NCI-H1694 (cell line): ENCODE measurements at places on chromosomes 5 and 9.

- DNase-seq, result no peak
These were observed 72.1 kb upstream of the ARAP3 start for GRCh38 chr5:141753971-141754713.

DNA sequence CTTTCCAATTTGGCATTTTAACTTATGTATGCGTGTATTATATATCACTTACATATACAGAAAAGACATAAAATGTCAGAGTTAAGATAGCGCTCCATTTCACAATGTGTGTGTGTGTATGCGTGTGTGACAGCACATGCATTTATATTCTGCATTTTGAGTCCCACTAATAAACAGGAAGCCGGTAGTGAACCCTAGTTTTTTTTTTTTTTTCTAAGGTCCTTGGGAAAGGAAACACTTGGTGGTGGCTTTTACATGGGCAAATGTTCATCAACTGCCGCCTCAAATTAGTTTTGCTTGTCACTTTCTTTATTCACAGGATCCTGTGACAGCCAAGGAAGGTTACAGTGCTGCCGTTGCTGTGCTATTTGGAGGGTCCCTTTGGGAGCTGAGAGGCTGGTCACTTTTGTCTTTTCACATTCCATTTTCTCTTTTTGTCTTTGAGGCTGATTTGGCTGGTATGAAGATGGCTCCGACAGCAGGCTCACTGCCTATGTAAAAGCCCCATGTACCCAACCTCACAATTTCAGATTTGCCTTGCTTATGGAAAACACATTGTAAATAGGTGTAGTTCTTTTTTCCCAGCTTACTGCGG lies 298.9 kb downstream of the CSNK1G3 start:
- no peak for DNase-seq

DNA sequence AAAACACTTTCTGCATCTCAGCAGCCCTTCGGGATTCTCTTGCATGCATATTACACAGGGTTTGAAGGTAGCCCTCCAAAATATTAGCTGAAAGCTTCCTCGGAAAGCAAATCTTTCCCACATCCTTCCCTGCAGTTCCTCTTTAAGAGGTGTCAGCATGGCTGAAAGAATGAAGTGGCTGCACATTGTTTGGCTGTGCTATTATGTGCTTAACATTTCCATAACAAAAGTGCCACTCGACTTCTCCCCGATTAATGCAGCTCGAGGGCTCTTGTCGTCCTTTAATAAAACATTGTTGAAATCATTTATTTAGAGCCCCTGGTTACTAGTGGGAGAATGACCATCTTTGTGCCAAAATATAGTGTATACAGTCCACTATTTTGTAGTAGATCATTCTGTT lies 6.5 kb downstream of the GAS1 start:
- DNase-seq, result no peak

- no peak for DNase-seq
These were observed 51.2 kb downstream of the TARS1 start for GRCh38 chr5:33491941-33492340.

DNA sequence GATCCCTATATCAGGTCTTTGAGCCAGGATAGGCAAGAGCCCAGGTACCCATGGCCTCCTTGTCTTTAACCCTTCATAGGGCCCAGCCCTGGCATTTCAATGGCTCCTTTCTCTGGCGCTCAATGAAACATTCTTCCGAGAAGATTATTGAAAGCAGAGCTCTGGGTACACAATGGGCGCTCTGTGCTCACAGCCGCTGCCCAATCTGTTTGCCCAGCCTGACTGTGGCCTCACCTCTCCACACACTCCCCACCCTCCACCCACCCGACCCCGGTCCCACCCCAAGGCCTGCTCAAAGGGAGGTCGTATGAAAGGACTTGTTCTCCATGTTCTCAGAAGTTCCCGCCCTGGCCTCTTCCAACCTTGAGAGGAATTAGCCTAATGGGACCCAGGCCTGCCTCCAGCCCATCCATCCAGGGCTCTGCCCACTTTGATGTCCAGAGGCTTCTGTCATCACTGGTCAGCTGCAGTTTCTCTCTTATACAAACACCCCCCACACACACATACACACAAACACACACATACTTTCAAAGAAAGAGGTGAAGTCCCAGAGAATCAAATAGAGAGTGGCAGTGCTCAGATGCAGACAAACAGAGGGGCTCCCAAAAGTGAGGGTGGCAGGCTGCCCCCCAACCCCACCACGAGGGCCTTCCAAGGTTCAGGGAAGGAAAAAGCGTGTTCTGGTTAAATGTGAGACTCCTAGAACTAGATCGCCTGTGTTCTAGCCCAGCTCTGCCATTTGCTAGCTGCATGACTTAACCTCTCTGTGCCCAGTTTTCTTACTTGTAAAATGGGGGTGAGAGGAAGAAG lies 5.1 kb upstream of the ARSI start:
- no peak for DNase-seq

DNA sequence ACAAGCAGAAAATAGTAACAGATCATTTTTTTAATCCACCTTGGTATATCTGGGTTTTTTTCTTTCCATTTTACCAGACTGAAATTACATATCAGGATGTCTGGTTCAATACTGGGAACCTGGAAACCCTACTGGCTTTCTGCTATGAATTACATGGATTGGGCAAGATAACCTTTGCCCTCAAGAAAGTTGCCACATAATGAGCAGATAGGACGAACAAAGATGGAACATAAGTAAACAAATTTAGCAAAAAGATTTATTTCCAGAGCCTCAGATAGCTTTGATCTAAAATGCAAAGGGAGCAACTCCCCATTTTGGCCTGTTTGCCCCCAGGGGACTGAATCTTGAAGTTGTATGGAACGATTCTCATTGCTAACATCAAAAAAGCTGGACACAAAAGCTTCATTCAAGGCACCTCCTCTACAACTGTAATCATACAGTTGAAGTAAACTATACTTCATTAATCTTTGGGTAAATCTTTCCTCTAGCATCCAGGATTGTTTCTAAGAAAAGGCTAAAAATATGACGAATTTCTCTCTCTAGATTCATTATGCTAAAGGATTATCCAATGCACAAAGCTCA lies 131.6 kb upstream of the PTGER4 start:
- DNase-seq, result no peak

DNA sequence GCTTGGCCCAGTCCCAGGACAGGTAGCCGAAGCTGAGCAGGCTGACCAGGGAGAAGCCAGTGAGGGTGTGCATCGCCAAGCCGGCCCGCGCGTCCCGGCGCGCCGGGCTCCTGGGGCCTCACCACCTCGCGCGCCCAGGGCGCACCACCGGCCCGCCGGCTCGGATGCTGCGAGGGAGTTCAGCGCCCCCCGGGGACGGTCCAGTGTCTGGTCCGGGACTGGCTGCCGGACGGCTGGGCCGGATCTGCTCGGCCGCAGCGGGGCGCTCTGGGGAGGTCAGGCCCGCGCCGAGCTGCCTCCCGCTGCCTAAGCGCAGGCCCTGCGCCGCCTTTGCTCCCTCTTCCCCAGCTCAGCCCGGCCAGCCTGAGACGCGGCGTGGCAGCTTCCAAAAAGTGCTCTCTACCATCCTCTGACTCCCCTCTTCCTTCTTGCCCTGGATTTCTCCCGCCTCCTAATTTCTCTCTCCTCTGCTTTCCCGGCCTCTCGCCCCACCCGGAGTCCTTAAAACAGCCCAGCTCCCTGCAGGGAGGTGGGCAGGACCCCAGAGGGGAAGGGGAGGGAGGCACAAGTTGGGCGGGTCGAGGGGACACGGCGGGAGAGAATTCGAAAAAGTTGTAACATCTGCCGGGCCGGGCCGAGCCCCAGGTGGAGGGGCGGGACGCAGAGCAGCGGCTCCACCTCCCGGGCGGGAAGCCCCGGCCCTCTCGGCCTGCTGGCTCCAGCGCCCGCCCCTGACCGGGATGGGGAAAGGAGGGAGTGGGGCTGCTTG lies at the start of gene ARSI:
Gene ARSI (minus strand): TSS at position 605 of the 769 bp plus-strand sequence. CDS start 532 bp downstream, at position 73.
- DNase-seq, result no peak

DNA sequence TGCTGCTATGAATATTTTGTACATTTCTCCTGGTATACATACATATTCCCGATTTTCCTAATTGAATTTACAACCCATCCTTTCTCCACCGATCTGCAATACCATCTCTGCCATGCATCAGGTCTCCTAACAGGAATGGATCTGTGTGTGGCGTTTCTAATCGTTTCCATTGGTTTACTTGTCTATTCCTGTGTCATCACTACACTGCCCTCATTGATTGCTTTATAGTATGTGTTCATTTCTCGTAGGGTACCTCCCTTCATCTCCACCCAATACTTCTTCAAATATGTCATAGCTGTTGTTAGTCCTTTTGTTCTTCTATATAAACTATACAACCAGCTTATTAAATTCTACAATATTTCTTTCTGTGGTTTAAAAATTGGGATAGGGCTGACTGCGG lies 7.1 kb upstream of the OR2S2 start:
- no peak for DNase-seq

DNA sequence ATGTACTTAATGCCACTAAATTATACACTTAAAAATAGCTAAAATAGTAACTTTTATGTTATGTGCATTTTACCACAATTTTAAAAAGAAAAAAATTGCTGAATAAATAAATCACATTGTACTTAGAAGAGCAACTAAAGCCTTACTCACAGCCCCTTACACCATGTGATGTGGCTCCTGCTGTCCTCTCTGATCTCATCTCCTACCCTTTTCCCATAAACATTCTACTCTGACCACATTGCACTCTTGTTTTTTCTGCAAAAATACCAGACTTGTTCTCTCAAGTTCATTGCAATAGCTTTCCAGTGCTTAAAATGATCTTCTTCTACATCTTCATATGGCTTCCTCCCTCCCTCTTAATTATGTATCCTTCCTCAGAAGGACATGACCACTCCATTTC lies 268.4 kb downstream of the ELAVL2 start:
- no peak for DNase-seq

DNA sequence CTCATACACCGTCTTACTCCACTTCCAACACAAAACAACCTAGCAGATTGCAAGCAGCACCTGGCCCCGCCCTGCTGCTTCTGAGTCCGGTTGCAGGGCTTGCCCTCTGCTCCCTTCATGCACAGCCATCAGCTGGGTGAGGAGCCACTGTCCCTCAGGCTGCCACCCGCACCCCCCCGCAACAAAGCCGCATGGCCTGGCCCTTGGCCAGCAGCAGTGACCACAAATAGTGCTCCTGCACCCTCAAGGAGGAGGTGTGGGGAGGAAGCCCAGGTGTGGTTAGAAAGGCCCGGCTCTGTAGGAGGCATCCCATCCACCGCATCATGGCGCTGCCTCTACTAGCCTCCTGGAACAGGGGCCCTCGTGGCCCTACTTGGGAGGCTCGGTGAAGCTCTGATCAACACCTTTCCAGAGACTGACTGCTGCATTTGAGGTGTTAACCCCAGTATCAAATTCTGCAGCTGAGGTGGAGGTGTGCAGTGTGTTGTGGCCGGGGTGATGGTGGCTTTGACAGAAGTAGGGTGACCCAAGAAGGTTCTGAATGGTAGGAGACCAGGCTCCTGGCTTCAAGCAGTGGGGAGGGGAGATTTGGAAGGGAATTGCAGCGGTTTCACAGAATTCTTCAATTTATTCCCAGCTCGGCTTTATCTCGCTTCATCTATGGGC lies 52.7 kb downstream of the WNK2 start:
- DNase-seq, result no peak

GRCh38 chr9:8579661-8580060 lies 780.1 kb upstream of the DMAC1 start:
- DNase-seq, result no peak

- no peak for DNase-seq
These were observed 2.5 kb upstream of the CYSTM1 start for GRCh38 chr5:140172483-140172882.

DNA sequence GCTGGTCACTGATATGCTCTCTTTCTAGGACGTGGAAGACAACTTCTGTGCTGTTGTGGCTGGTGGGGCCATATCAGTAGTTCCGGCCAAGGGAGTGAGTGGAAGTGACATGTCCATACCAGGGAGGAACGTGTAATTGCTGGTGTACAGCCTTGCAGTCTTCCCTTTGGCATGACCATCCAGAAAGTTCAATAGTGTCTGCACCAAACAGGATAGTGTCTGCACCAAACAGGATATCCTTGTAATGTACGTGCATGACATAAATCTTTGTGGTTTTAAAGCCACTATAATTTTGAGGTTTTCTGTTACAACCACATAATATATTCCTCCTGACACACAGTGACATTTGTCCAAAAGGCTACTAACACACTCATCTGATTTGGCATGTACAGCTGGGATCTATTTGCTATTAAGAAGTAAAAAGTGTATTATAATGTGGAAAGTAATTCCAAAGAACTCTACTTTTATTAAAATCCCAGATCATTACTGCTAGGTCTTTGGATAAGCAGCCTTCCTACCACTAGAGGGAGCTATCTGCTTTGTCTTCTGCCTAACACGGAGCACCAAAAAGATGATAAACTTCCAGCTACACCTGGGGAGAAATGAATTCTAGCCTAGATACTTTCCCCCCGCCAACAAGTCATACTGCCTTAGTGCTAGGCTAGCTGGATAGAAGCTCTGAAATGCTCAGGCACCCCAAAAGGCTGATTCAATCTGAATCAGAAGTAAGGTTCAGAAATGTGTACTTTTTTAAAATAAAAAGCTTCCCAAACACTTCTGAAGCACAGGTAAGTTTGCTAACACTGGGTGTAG lies 52.7 kb downstream of the RNF145 start:
- DNase-seq, result peak; percentile 36

DNA sequence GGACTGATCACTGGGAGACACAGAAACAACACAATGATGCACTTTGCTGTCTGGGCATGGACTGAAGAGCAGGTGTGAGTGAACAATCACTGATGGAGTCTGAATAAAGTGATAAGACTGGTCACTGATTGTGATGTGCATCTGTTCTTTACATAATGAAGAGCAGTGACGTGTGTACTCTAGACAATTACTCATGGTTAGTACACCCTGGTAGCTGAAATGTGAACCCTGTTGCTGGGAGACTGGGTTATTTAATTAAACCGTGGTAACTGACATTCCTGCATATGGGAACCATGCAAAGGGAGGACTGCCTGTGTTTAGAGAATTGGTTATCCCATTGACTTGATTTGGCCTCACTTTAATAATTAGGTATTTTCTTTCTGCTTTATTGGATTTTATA lies 202.9 kb downstream of the NR2F1-AS1 start:
- DNase-seq, result no peak

DNA sequence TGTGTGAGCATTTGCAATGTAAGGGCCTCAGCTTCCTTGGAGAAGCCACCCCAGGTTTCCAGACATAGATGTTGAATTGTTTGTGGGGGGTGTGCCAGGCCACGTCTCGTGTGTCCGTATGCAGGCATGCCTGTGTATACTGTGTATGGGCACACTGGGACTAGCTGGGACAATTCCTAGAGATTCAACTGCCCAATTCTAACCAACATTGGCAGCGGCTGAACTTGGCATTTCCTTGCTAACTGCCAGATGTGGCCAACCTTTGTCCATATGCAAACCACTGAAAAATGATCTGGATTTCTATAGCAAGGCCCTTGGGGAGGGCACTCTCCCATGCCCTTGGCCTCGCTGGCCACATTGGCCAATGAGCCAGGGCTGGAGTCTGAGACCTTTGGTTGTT lies 50.3 kb downstream of the SAR1B start:
- DNase-seq, result no peak

- no peak for DNase-seq
These were observed 18.0 kb upstream of the PRR16 start for GRCh38 chr5:120446068-120446492.

GRCh38 chr5:154168395-154168794 lies 22.1 kb upstream of the GALNT10 start:
- DNase-seq, result no peak

- no peak for DNase-seq
These were observed 220.9 kb downstream of the ACTL7B start for GRCh38 chr9:108634672-108635462.

- DNase-seq, result no peak
These were observed 592.6 kb upstream of the ADAMTS16 start for GRCh38 chr5:4547547-4547946.

- no peak for DNase-seq
These were observed 63.4 kb downstream of the PSMB7 start for GRCh38 chr9:124351672-124352468.

GRCh38 chr5:172167895-172168294 lies 20.1 kb downstream of the STK10 start:
- no peak for DNase-seq
